ENCODE measurements at places on chromosomes 2 and 18.

DNA sequence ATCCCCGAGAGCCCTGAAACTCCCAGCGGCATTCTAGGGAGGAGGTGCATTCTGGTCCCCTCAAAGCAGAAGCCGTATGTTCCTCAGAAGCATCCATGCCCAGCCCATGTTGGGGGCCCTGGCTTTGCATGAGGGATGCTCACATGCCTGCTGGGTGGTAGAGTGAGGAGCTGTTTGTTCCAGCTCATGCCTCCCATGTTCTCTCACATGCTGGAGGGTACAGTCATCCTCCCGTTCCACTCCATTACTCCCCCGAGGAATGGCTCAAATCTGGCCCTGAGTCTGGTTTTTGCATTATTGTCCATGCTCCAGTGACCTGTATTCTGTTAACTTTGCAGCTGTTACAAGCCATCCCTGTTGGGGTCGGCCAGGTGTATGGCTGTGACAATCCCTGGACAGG is 24.1 kb downstream of the SLC14A2 start:
- DNase-seq = no peak

GRCh38 chr18:48545757-48546321 is 7.0 kb downstream of the CTIF start:
- peak; percentile 57 for DNase-seq

GRCh38 chr18:23189099-23189498 is 53.8 kb downstream of the CABLES1 start:
- DNase-seq = no peak

GRCh38 chr2:188892636-188893035 is 81.5 kb upstream of the COL3A1 start:
- peak; percentile 76 for DNase-seq

GRCh38 chr2:183179156-183179555 is 54.9 kb downstream of the NUP35 start:
- no peak for DNase-seq

DNA sequence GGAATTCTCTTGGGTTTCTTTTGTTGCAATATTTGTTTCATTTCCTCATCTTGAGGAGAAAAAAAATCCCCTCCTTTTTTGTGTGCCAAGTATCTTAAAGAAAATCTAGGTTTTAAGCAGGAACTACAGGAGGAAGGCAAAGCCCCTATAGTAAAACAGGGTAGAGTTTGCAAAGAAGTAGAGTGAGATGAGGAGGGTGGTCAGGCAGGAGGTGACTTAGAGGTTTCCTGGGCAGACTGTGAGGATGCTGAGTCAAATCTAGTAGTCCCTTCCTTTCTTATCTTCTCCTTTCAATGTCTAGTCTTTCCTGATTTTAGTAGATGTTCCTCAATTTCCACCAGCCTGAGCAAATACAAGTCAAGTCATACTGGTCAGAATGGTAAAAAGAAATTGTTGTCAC is 222.5 kb downstream of the PMAIP1 start:
- no peak for DNase-seq
